ENCODE measurements at places on chromosomes 13 and 19. TPM values are rescaled to one million over a fixed set of nuclear protein-coding genes. Genes with fewer than 3 reads are reported as not detected.
A peak's percentile ranks its signal among the peaks of the same experiment; 100 is the strongest.

GRCh38 chr13:113187263-113187669, 21.2 kb downstream of the PCID2 start:
- DNase-seq: no peak

DNA sequence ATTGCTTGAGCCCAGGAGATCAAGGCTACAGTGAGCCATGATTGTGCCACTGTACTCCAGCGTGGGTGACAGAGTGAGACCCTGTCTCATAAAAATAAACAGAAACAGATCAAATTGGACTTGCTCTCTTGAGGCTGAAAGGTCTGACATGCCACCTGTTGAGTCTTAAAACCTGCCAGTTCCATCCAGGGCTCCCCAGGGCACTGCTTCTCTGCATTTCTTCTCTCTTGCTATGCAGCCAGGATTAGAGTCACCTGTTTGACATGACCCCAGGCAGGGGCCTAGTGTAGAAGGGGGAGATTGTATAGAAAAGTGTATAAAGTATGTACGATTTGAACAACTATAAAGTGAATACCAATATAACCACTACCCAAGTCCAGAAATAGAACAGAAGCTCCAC, 45.4 kb downstream of the ARHGAP35 start:
- no peak for DNase-seq

DNA sequence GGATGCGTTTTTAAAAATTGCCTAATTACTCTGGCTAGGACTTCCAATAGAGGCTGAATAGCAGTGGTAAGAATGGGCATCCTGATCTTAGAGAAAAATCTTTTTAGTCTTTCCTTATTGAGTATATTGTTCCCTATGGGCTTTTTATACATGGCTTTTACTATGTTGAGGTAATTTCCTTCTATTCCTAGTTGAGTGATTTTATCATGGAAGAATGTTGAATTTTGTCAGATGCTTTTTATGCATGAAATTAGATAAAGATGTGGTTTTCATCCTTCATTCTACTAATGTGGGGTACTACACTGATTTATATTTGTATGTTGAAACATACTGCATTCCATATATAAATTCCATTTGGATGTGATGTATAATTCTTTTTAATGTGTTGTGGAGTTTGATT, 2673.8 kb downstream of the PCDH9 start:
- DNase-seq: no peak

GRCh38 chr13:113437408-113438010, 15.8 kb downstream of the ADPRHL1 start:
- DNase-seq: no peak

DNA sequence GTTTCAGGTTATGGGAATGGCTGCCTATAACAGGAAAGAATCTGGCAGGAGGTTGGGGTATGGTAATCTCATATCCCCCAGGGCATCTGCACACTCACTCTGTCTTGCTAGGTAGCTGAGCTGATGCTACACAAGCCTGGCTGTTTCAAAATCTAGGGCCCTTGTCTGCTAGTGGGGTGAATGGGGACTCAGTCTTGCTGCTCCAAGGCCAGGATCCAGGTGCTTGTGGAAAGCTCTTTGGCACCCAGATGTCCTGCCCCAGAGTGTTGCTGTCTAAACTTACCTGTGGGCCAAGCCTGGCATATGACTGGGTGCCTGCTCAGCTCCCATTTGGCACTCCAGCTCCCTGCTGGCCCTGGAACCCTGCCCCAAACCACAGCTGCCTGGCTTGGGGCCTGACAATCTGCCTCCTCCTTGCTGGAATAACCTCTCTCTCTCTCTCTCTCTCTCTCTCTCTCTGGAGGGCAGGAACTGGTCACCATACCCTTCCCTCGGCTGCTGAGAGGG, 158.1 kb upstream of the TSC22D1 start:
- no peak for DNase-seq

- DNase-seq: no peak
Observed at GRCh38 chr13:107553838-107554237, 661.5 kb downstream of the LIG4 start.

DNA sequence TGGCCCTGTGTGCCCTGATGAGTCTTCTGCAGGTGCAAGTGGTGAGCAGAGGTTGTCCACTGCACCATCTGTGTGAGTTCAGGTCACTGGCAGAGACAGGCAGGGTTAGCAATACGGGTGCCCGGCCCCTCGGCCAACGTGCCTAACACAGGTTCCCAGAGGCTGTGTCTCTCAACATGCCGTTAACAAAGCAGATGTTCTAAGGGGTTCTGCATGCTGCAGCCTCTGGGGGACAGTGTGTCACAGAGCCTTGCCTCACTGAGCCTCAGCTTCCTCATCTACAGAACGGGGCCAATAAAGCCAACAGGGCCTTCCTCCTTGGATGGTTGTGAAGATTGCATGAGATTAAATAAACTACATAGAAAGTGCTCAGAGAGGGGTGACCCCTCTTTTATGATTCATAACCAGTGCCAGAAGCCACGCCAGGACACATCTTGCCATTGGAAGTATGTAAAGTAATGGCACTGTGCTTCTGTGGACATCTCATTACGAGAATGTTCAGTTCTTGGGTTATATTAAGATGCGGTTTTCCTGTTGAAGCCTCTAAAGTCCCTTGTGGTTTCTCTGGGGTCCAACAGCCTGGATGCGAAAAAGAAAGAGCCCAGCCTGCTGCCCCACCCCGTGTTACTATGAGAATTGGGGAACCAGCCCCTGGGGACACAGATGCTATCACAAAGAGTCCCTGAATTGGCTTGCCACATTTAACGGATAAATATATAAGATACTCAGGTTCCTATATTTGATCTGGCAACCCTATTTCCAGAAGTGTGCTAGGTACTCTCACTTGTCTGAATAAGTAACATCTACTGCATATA, 11.2 kb upstream of the ARHGEF18 start:
- DNase-seq: peak; percentile 60

DNA sequence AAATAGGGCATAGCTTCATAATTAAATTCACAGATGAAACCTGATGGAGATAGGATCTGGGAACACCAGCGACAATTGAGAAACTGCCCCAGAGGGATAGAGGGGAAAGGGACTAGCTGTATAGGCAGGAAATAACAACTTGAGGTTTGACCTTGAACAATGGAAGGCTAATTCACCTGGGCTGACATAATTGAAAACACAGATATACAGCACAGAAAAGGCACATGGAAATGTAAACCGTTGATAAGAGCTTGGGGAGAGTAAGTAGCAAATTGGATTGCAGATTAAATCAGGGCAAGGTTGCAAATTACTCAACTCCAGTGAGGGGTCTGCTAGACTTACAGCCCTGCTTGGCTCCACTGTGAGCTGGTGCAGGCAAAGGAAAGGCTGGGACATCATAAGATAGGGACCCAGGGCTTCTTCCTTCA, 246.7 kb downstream of the DLEU7 start:
- no peak for DNase-seq

- DNase-seq: no peak
Observed at GRCh38 chr19:4889034-4889815, 13.5 kb downstream of the ARRDC5 start.

GRCh38 chr19:8569066-8569771, 8.0 kb downstream of the MYO1F start:
- DNase-seq: peak; percentile 60

DNA sequence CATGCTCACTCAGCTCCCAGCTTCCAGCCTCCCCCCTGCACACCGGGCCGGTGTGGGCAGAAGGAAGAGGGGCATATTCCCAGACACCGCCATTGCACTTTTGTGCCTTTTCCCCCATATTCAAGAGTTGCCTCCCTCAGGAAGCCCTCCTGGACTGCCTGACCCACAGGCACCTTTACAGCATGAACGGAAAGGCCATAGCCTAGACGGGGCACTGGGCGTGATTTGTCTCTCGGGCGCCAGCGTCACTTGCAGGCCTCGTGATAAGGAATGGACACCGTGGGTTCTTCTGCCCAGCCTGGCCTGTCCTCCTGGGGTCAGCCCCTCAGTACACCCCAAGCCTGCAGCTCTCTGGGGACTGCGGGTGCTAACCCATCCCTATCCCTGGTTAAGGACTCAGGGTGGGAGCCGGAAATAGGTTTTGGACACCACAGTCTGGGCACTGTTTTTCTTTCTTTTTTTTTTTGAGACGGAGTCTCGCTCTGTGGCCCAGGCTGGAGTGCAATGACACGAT, 933 bp upstream of the UQCR11 start:
- no peak for DNase-seq

- DNase-seq: no peak
Observed at GRCh38 chr19:46383171-46383815, 30.1 kb downstream of the CCDC8 start.

- no peak for DNase-seq
Observed at GRCh38 chr13:71577127-71577526, 289.9 kb downstream of the DACH1 start.

- peak; percentile 62 for DNase-seq
Observed at GRCh38 chr13:101514695-101515275, 62.3 kb downstream of the ITGBL1 start.

DNA sequence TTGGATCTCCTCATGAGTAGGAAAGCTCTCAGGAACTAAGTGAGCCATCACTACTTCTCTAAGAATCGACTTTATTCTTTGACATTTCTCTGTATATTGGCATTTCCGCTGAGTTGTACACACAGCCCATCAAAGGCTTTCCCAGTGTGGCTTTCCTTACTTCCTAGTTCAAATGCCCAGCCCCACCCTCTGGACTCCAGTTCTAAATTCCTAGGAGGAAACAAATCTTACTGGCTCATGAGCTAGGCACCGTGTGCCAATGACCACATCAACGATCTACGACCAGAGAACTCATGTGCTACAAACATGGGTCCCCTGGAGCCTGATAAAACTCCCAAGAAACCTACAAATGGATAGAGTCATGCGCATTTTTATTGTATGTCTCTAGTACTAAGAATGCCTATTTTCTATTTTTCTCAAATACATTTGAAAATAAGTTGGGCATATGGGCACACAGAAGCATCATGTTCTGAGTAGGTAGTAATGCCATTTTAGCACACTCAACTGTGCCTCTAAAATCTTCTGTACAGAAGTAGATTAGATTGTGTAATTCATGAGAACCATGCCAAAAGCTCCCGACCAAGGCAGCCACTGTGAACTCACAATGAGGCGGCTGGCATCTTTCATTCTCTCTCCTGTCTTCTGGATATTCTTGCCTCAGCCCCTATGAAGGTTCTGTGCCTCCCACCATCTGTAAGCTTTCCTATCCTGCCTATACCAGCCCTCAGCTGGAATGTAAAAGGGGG, 10.5 kb upstream of the RAP2A start:
- no peak for DNase-seq

DNA sequence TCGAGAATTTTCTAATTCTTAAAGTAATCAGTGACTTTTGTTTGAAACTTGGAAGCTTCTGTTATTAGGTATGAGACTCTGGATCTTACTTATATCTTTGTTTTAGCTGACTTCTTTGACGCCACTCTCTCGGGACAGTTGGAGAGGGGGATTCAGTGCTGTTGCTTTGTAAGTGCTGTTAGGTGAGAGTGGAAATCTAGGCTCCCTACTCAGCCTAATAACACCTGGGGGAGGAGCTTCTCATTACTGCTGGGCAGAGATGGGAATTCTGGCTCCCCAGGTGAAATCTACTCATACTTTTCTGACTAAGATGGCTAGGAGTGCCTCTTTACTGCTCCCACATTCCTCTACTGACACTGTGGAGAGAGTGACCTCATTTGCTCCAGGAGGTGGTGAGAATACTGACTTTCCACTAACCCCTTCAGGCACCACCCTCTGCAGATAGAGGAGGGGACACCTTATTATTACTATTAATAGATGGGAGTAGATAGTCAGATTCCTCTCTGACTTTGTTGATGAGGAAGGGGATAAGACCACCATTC, 324.9 kb upstream of the SPRY2 start:
- DNase-seq: no peak

DNA sequence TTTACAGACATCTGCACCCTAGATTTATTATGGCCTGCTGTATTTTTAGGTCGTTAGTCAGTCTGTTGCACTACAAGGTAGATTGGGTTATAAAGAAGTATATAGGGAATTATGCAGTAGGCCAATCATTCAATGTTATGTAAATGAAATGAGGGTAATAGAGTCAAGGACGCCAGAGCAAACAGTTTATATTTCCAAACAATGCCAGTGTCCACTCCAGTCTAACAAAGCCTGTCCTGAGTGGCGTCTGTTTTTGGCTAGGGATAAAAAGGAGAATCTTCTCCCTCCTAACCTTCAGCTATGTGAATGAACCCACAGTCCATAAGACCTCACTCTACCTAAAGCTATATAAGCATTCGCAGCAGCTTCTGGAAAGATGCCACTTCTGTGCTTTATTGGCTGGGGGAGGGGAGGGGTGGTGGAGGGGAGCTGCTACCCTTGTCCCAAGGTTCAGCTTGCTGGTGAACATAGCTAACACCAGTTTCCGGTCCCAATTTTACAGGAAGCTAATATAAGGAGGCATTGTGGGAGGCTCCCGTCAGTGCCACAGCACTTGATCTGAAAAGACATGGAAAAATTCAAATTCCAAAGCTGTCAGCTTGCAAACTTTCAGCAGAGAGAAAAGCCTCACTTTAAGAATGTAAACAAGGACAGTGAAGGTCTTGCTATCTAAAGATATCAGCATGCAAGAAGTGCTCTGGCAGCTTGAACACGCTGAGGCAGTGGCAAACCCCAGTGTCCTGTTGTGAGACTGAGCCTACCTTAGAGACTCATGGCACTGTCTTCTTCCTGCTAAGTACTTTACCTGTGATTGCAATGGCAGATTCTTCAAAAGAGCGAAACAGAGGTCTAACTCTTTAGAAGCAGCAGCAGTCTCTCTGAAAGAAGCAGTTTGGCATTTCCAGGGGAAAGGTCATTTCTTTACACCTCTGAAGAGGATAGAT, 369.9 kb downstream of the PCDH9 start:
- DNase-seq: no peak

GRCh38 chr19:29583196-29583999, 22.7 kb upstream of the POP4 start:
- no peak for DNase-seq

DNA sequence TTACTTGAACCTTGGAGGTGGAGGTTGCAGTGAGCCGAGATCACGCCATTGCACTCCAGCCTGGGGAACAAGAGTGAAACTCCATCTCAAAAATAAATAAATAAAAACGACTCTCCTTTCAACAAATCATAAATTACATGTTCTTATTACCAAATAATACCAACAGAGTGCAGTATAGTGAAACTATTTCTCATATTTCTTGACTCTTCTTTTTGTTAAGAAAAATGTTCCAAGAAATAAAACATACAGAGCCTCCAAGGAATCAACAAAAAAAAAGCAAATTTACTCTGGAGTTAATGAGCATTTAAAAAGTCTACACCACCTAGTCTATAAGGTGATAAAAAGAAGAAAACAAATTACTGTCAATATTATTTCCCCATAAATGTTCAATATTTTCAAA, 188.8 kb downstream of the KLF12 start:
- no peak for DNase-seq

RINL gene
- 21.3 TPM for total RNA-seq

OR7C1 gene
- not detected for total RNA-seq

PSG11 gene
- not detected for total RNA-seq

ATCAY gene
- total RNA-seq: not detected

ZFP14 gene
- total RNA-seq: 3.7 TPM

NLRP9 gene
- not detected for total RNA-seq

ZNF57 gene
- 0.82 TPM for total RNA-seq

ERICH6B gene
- not detected for total RNA-seq

MBD3L5 gene
- total RNA-seq: not detected

ZNF491 gene
- 1.1 TPM for total RNA-seq

PCDH9 gene
- total RNA-seq: 0.19 TPM

BCAM gene
- not detected for total RNA-seq
